ENCODE measurements at places on chromosomes 7 and 10. TPM values are rescaled to one million over a fixed set of nuclear protein-coding genes. Genes with fewer than 3 reads are reported as not detected.

- peaks cover 20% of the 10 kb centered on the region for H3K4me1 ChIP-seq
- H3K27ac ChIP-seq, result peak overlapping the region; percentile 57
- peaks cover 38% of the 10 kb centered on the region for H3K36me3 ChIP-seq
- no peaks in the 10 kb centered on the region for H3K27me3 ChIP-seq
- H3K4me3 ChIP-seq, result peak overlapping the region; percentile 61
- no peak for DNase-seq
These were observed 23.6 kb downstream of the ZNF783 start for GRCh38 chr7:149285603-149286002.

GRCh38 chr7:40165216-40165615 is 30.4 kb downstream of the SUGCT start:
- H3K36me3 ChIP-seq, result no peaks in the 10 kb centered on the region
- DNase-seq, result no peak
- no peaks in the 10 kb centered on the region for H3K4me1 ChIP-seq

- no peaks in the 10 kb centered on the region for H3K27me3 ChIP-seq
- H3K36me3 ChIP-seq, result no peaks in the 10 kb centered on the region
- no peak overlapping the region for H3K4me3 ChIP-seq
- DNase-seq, result no peak
- H3K4me1 ChIP-seq, result peaks cover 25% of the 10 kb centered on the region
These were observed 107.1 kb upstream of the FAM20C start for GRCh38 chr7:85074-85882.

GRCh38 chr7:21617513-21617912 is 74.7 kb downstream of the DNAH11 start:
- no peaks in the 10 kb centered on the region for H3K27me3 ChIP-seq
- no peak for DNase-seq
- no peaks in the 10 kb centered on the region for H3K36me3 ChIP-seq
- H3K4me1 ChIP-seq, result peaks cover 21% of the 10 kb centered on the region

DNA sequence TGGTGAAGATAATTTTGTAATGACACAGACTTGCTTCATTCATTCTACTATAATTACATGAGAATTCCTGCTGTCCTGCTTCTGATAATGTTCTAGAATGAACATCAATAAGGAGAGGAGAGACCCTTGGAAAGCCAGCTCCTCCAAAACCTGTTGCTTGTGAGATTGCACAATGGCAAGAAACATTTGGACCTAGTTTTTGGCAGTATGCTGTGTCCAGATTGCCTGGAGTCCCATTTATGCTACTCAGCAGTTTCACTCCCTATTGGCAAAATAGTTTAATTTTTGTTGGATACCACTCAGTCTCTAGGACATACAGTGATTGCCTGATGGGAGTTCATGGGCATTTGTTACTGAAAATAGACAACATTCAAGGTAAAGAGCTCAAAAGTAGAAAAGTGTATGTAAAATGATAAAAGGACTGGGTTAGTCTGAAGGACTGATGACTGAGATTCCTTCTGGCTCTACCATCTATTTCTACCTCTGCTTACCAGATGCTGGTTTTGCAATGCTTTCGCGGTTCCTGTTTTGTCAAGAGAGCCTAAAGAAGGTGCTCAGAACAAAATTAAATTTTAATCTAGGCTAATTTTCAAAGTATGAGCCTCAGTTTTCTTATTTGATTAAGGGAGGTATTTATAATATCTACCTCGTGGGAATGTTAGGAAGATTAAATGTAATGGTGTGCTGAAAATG is 8.0 kb upstream of the ACTR3B start:
- no peaks in the 10 kb centered on the region for H3K27me3 ChIP-seq
- H3K36me3 ChIP-seq, result no peaks in the 10 kb centered on the region
- no peak for DNase-seq
- no peaks in the 10 kb centered on the region for H3K4me1 ChIP-seq
- no peak overlapping the region for H3K27ac ChIP-seq

GRCh38 chr10:76278811-76279460 is 847.5 kb downstream of the LRMDA start:
- no peak overlapping the region for H3K27ac ChIP-seq
- no peaks in the 10 kb centered on the region for H3K36me3 ChIP-seq
- H3K4me1 ChIP-seq, result peaks cover 25% of the 10 kb centered on the region
- DNase-seq, result no peak

- no peaks in the 10 kb centered on the region for H3K27me3 ChIP-seq
- H3K27ac ChIP-seq, result no peak overlapping the region
- H3K4me3 ChIP-seq, result no peak overlapping the region
- no peak for DNase-seq
- peaks cover 41% of the 10 kb centered on the region for H3K4me1 ChIP-seq
- H3K36me3 ChIP-seq, result peaks cover 19% of the 10 kb centered on the region
These were observed 16.6 kb downstream of the GTF2I start for GRCh38 chr7:74674166-74674565.

DNA sequence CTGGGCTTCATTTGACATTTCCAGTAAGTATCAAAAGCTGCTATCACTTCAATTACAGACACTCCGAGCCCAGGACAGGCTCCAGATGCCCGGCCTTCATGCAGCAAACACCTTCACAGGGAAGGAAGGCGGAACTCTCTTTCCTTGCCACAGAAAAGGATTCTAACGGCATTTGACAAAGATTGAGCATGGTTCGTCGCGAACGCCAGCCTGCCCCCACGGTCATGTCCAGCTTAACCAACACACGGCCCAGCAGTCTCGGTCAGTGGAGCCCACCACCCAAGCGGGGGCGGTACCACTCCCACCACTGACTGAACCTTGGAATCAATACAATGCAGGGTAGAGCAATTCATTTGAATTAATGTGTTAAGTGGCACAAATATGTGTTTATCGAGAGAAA is 607.2 kb downstream of the DNAJB6 start:
- H3K27ac ChIP-seq, result no peak overlapping the region
- no peak overlapping the region for H3K4me3 ChIP-seq
- no peaks in the 10 kb centered on the region for H3K27me3 ChIP-seq
- DNase-seq, result no peak

DNA sequence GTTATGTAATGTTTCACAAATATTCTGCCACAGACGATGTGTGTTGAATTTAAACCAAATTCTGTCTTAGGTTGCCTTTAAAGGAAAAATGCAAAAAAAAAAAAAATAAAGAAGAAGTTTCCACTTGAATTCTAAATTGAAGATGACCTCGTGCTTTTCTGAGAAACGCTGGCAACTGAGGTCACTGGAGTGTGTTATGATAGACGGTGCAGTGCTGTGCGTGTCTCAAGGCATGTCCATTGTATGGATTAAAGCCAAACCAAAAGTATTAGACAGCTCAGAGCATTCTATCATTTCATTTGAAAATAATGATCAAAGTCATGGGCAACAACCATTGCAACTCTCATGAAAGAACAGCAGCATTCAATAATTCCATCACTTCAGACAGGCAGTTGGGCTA is 483.9 kb downstream of the GRM8 start:
- no peaks in the 10 kb centered on the region for H3K36me3 ChIP-seq
- H3K4me1 ChIP-seq, result no peaks in the 10 kb centered on the region
- H3K4me3 ChIP-seq, result no peak overlapping the region
- no peak for DNase-seq
- H3K27ac ChIP-seq, result no peak overlapping the region
- H3K27me3 ChIP-seq, result no peaks in the 10 kb centered on the region

- peaks cover 33% of the 10 kb centered on the region for H3K36me3 ChIP-seq
- DNase-seq, result no peak
- no peaks in the 10 kb centered on the region for H3K27me3 ChIP-seq
- H3K27ac ChIP-seq, result no peak overlapping the region
These were observed 160.0 kb downstream of the SLC25A13 start for GRCh38 chr7:96161897-96162296.

DNA sequence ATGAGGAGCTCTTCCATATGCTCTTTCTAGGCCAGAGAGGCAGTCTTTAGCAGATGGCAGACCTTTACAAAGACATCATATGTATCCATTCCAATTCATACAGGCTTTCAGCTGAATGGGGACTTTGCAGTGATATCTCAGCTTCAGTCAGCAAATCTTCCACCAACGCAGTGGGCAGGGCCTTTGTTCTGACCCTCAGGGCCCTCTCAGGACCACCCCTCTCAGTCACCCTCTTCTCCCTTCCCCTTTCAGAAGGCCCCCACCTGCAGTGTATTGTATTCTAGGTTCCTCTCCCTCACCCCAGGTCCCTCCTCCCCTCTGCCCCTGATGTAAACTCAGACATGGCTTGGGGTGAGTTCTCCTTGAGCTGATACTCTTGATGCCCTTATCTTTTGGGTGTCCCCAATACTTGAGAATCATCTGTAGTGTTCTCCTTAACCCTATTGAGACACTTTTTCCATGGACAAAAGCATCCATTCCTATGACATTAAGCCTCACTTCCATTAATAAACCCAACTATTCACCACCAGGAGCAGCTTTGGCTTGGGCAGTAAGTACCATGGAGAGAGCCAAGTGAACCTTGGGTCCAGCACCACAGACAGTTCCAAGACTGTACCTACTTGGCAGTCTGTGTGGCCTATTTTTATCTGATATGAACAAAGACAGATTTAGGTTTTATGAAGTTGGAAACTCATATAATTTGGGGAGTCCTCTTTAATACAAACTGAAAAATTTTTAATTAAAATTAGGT is 62.7 kb downstream of the ADCYAP1R1 start:
- H3K27ac ChIP-seq, result no peak overlapping the region
- no peak overlapping the region for H3K4me3 ChIP-seq
- peak; percentile 72 for DNase-seq
- H3K27me3 ChIP-seq, result no peaks in the 10 kb centered on the region

COL1A2 gene
- 697 TPM for total RNA-seq

AKR1C3 gene
- total RNA-seq, result 12.1 TPM

FAM25A gene
- total RNA-seq, result not detected

ZNF467 gene
- total RNA-seq, result 10.3 TPM

GHRHR gene
- not detected for total RNA-seq
